ENCODE measurements at places on chromosomes 16 and 17.

DNA sequence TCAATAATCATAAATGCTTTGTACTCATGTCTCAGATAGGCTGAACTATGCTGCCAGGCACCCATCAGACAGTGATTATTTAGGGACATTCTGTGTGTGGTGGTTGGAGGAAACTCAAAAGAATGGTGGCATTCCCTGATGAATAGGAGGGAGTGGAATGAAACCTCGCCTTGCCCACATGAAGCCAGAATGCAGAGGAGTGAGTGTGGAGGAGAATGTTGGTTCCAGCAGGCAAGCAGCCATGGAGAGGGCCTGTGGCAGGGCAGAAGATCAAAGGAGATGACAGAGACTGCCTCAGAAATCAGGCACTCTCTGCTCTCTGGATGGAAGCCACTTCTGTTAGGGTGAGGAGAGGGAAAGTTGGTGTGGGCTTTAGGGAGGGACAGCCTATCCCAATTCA is 22.5 kb downstream of the KCTD19 start:
- DNase-seq: no peak

GRCh38 chr17:62848334-62848733 is 40.2 kb upstream of the MARCHF10 start:
- no peak for DNase-seq

- no peak for DNase-seq
Measured at GRCh38 chr17:31248986-31249834, 47.8 kb downstream of the OMG start.

GRCh38 chr16:83143788-83144187 is 517.0 kb downstream of the CDH13 start:
- DNase-seq: no peak

DNA sequence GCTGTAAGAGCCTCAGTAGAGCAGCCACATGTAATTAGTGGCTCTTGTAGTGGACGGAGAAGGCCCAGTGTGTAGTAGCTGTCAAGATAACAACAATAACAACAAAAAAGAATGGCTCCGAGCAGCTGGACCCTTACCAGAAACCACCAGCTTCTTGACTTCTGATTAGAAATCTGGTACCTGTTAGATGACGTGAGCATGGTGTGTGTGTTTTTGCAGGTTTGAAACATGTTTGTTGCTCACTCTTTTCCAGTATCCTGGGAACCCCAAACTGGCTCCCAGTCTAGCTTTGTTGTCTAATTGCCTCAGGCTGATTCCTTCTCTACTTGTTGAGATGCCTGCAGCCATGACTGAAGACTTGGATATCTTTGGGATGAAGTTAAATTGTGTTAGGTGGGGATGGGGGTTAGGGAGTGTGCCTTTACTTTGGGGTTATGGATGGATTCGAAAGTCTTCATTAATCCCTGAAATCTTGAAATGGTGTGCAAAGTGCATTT is 21.0 kb downstream of the IGF2BP1 start:
- no peak for DNase-seq

GRCh38 chr17:77675816-77676215 is 282.7 kb upstream of the TNRC6C start:
- no peak for DNase-seq

DNA sequence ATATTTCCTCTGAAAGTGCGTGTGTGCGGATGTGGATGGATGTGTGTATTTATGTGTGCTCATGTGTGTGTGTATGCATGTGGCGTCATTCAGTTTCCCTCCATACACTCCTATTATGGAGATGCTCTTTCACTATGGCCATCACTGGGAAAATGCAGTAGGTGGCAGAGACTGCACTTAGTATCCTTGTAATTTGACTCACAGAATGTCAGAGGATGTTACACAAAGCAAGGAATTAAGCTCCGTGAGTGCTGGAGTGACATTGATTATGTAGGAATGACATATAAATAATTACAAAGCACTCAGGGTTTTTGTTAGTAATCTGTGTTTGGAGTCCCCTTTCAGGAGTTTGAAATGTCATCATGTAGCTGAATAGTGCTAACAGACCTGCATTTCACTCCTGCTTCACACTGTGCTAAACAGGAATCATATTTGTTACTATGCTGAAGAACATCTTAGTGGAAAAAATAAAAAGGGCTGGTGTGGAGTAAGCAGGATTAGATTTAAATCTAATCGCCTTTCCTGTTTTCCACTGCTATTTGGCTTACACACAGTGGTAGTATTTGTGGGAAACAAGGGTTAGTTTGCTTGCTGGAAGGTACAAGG is 59.6 kb downstream of the HS3ST4 start:
- DNase-seq: no peak

GRCh38 chr17:81061027-81061735 is 26.2 kb downstream of the BAIAP2 start:
- DNase-seq: no peak

GRCh38 chr17:65638221-65638975 is 77.0 kb upstream of the AXIN2 start:
- DNase-seq: peak; percentile 43

DNA sequence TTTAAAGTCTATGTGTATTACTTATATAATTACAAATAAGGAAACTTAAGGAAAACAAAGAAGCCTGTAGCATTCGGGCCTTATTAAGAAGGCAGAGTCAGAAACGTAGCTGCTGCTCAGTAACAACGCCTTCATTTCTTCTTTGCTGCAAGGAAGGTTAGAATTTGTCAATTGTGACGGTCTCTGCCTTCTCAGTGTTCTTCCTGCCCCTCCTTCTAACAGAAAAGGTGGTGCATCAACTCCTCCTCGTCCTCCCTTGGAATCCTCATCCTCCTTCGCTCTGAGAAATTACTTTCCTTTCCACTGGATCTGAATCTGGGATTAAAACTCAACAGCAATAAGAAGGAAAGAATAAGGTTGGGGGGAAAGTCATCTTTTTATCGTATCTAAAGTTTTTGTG is 63.0 kb downstream of the VPS53 start:
- DNase-seq: no peak

DNA sequence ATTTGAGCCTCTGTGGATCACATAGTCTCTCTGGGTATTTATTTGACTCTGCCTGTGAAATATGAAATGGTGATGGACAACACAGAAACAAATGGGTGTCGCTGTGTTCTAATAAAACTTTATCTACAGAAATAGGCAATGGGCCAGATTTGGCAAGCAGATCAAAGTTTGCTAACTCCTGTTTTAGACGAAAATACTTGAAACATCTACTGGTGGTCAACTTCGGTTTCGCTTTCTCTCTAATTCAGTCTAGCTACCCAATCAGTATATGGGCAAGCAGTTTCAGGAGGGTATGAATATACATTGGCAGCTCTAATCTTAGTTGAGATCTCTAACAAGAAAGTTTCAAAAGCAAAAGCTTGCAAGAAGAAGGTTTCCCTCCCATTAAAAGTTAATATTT is 60.1 kb upstream of the DYNLRB2 start:
- no peak for DNase-seq

DNA sequence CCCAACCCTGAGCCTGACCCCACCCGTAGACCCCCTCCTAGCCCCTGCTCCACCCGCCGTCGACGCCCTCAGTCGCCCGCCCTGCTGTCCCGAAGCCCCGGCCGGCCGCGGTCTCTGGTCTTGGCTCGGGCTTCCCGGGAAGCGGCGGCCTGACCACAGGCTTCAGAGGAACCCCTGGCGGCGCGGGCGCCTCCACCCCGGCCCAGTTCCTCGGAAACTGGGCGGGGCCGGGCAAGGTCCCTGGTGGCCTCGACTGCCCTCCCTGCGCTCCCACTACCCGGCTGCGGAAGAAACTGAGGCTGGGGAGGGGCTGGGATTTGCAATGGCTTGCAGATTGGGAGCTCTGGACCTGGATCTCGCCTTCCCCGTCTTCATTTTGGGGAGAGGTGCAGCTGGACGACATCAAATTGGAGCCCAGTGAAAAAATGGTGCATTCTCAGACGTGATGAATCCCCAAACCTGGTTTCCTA is 692 bp upstream of the SOCS1 start:
- DNase-seq: peak; percentile 24
